ENCODE measurements at places on chromosomes 12 and 14. TPM values are rescaled to one million over a fixed set of nuclear protein-coding genes. Genes with fewer than 3 reads are reported as not detected.

DENND5B gene
- total RNA-seq: 20.0 TPM

CCNT1 gene
- 46.8 TPM for total RNA-seq

BCL7A gene
- 7.6 TPM for total RNA-seq

CLEC1A gene
- total RNA-seq: 22.6 TPM

DEPDC4 gene
- total RNA-seq: not detected

KLHL42 gene
- 40.9 TPM for total RNA-seq

EML5 gene
- 0.26 TPM for total RNA-seq

AKAP3 gene
- total RNA-seq: 1.3 TPM

PARP11 gene
- total RNA-seq: 16.4 TPM

GPRC5D gene
- not detected for total RNA-seq

PLEK2 gene
- 1.5 TPM for total RNA-seq
